ENCODE measurements at places on chromosomes 3 and 15.

GRCh38 chr3:22977650-22978289, 225.4 kb upstream of the UBE2E2 start:
- DNase-seq: no peak

DNA sequence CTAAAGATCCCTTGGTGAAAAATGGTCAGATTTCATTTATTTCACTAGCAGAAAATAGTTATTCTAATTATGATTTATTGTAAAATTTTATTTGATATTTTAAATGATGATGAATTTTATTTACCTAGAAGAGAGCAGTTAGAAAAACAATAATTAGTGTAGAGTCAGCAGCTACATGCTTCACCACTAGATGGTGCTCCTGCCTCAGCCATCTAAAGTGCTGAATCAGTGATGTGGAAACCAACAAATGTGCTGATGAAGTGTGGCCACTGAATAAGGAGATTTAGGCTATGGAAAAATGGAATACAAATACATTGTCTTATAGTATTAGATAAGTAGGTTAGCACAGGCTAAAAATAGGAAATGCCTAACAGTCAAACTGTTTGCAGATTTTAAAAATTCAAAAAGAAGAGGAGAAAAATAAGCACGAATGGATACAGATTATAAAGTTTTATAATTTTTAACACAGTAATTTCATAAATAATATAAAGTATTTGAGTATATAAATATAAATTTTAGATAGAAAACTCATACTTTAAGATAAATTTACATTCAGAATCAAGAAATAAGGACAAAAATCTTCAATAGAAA, 109.8 kb downstream of the PPP2R3A start:
- no peak for DNase-seq

DNA sequence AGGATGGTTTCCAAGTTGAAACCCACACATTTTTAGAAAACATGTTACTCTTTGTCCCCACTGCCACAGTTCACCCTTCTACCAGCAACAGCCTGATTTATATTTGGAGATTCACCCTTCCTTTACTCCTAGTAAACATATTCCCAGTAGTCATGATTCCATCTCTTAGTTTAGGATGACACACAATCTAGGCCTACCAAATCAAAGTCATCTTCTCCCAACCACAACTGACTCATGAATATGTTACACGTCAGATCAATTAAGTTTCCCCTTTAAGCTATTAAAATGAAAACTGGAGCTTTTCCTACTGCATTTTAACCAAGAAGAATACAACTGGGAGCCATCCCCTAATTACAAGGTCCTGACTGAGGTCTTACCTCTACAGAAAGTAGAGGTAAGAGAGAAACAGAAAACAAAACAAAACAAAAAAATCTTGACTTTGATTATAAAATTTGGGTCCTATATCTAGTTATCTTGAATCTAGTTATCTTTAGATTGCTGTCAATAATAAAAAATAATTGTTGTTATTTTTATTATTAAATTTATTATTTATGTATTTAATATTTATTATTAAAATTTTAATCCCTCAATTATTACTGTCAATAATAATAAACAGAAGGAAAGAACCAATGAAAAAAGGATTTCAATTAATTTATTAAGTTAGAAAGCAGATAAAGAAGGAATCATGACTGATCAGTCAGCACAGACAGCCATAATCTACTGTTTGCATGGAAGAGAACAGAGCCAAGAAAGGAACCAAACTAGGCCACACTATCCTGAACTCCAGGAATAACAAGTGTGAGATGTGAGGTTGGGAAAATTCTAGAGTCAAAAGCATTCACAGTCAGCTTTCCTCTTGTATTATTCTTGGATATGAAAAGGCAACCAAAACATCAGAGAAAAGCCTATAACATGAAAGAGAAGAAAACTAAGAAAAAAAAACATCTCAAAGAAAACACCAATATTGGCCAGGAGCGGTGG, 12.5 kb downstream of the DPH6 start:
- peak; percentile 32 for DNase-seq

DNA sequence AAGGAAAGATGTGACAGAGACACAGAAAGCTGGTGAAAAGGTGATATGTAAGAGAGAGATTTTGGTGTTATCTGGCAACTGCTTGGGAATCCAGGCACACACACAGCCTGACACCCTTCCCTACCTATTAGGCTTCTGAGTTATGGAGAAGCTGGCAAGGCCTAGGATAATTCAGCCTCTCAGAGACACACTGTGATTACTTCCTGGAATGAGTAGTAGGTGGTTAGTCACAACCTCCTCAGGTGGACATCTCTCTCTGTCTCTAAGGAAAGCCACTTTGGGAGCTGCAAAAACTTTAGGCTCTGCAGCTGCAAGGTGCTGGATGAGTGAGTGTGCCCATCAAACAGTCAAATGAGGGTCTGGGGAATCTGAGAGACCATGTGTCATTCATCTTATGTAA, 201.9 kb downstream of the PDCD6IP start:
- DNase-seq: no peak

- DNase-seq: no peak
Observed at GRCh38 chr3:162015856-162016255, 519.2 kb downstream of the OTOL1 start.

DNA sequence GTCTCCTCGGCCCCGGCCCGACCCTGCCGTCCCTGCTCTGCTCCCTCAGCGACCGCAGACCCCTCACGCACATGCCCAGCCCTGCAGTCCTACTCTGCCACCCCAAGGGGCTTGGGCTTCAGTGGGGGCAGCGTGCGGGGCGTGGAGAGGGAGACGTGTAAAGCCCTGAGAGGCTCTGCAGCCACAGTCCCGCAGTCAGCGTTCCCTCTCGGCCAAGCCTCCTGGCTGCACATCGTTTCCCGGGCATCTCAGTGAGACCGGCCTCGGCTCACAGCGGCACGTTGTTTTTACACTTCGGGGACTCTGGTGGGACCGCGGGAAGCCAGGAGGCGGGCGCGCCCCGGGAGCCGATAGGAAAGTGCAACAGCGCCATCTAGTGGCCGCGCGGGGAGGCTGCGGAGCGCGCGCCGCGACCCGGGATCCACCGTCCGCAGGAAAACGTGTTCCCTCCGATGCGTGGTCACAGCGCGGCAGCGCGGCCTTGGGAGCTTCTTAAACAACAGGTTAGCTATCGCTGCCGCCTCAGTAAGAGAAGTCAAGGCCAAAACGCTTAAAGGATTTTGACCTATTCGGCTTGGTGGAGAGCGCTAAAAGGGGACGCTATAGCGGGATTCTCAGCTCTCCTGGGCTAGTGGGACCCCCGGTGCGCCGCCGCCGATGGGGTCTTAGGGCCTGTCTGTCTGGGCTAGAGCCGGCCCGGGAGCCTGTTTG, 226.8 kb upstream of the IGF1R start:
- DNase-seq: no peak

- no peak for DNase-seq
Observed at GRCh38 chr15:62935300-62936081, 107.1 kb upstream of the TPM1 start.

GRCh38 chr15:80931191-80931590, 58.4 kb downstream of the MESD start:
- DNase-seq: no peak

GRCh38 chr3:128784232-128784631, 58.2 kb downstream of the RAB7A start:
- DNase-seq: no peak

- DNase-seq: no peak
Observed at GRCh38 chr3:71628522-71628921, 45.0 kb upstream of the FOXP1 start.

- no peak for DNase-seq
Observed at GRCh38 chr3:99407257-99407656, 231.1 kb upstream of the COL8A1 start.

DNA sequence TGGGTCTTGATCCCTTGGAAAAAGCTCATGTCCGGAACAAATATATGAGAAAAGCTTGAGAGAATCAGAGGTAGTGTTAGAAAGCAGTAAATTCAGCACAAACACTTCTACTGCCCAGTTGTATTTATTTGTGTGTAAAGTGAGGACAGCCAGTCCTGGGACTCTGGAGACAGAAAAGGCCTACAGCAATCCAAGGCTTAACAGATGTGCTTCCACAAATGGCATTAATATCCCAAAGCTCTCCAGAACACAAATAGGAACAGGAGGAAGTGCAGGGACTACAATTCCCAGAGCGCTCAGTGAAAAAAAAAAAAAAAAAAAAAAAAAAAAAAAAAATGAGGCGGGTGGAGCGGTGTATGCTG, 390 bp upstream of the AP2M1 start:
- DNase-seq: no peak

DNA sequence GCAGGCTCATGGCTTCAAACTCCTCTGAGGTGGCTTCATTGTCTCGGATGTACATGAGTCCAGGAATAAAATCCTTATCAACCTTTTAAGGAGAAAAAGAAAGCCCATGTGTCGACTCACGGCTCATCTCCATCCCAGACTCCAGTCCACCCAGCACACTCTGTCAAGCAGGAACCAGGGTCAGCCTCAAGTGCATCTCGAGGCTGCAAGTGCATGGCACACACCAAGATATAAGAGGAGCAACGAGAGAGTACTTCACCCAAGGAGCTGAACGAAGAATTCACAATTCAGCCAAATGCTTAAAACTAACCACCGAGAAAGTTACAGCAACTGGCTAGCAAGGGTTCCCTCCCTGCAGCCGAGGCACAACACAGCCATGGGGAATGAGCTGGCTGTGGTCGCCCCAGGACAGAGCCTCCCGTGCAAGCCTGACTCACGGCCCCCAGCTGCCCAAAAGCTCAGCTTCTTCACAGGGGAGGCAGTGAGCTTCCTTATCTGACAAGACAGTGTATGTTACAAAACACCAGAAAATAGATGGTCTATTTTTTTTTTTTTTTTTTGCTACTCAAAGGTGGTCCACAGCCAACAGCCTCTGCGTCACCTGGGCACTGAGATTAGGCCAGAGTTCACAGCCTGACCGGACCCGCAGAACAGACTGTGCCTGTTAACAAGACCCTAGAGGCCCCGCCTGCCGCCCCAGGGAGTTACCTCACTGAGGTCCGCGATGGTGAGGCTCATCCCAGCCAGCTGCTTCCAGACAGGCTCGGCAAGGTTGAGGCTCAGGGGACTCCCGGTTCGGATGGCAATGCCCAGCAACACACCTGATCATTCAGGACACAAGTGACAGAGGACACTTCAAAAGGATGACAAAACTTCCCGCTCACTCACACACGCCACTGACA, 15.9 kb upstream of the OCA2 start:
- no peak for DNase-seq
